ENCODE measurements at places on chromosomes 1 and 21.

DNA sequence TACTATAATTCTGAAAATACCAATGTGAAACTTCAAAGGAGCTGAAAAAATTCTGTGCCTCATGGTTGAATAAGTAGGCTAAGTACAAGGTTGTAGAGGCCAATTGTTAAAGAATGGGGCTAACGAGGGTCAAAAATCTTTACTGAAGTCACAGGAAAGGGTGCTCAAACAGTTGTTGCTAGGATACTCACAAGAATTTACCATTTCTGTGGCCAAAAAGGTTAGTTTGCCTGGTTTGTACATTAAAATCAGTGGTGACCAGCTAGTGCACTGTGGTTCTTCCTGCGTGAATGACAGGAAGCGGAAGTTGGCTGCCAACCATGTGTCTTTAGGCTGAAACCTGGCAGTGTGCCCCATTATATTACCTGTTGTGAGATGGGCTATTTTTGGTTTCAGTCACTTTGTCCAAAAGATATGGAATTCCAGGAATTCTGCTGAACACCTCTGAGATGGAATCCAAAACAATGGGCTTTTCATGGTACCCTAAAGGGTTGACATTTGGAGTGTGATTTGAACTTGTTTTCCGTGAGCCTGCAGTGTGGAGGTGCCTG is 13.5 kb downstream of the MAP3K21 start:
- no peak for DNase-seq

- DNase-seq: no peak
Measured at GRCh38 chr1:29525941-29526340, 289.6 kb downstream of the PTPRU start.

DNA sequence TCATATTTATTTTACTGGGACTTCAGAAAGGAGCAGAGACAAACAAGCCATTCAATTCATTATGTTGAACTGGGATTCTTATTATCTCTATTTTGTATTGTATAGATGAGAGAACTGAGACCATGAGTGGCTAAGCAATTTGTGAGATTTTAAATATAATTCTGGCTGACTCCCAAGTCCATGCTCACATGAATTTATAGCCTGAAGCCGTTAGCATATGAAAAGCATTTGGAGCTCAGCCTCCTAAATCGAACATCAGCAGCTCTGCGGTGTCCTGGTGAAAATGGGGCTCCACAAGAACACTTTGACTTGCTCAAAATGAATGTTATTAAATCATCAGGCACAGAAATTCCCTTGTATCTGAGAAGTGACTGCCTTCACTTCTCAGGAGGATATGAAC is 96.8 kb upstream of the DPT start:
- DNase-seq: no peak

- DNase-seq: no peak
Measured at GRCh38 chr1:184895086-184895485, 79.2 kb downstream of the NIBAN1 start.

DNA sequence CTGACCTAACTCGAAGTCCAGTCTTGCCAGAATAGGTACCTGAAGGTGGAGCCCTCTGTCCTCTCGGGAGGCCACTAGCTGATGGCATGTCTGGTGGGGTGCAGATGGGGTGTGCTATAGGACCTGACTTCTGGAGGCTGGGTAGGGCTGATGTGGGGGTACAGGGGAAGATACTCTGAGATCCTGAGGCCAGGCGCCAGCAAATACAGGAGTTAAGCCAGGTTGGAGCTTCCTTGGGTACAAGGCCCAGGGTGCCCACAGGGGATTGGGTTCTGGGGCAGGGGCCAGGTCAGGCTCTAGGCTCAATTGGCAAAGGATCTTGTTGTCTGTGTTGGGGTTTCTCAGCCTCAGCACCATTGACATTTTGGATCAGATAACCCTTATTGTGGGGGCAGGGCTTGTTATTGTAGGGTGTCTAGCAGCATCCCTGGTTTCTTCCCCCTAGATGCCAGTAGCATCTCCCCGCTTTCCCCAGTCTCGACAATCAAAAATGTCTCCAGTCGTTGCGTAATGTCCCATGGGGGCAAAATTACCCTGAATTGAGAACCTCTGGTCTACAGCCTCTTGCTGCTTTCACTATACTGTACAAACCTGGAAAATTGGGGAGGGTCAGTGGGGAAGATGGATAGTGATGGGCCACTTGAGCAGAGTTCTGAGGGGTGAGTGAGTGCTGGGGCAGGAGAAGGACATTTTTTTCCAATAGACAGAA is 9.2 kb downstream of the PTPRF start:
- no peak for DNase-seq

DNA sequence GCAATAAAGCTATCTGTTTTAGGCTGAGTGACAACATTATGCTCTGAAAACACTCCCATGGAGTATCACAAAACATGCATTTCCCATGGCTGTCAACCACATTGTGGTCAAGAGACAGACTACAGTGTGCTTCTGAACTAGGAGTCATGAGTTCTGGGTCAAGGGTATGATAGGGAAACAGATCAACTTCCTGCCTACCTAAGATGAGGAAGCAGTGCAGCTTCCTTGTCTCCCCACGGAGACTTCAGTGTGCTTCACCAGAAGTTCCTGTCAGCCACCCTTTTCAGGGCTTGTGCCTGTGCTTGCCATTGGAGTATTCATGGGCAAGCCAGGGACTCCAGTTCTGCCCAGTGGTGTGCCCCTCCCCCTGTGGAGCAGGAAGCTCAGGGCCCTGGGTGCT is 19.9 kb downstream of the LCE3E start:
- no peak for DNase-seq

GRCh38 chr21:31658053-31658452 is 1.4 kb upstream of the SOD1 start:
- no peak for DNase-seq

GRCh38 chr1:90952906-90953305 is 68.9 kb downstream of the ZNF644 start:
- no peak for DNase-seq

GRCh38 chr1:167587872-167588271 is 34.3 kb upstream of the CREG1 start:
- no peak for DNase-seq

DNA sequence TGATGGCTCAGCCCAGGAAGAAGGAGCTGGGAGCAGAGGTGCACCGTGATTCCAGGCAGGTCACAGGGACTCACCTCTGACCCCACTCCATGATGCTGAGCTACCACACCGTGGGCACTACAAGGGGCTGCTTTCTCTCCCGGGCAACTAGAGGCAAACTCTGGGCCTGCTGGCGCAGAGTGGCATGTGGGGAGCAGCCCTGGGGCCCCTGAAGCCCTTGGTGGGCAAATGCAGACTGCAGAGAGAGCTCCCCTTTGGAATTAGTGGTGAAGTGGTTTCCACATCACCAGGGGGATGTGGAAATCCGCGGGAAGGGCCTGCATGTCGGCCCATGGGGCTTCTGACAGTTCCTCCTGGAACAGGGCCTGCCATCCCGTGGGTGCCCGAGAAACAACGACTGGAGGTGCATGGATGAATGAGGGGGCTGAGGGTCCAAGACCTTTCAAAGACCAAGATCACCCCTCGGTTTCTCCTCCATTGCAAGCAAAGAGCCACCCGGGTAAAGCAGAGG is 11.8 kb upstream of the MMEL1 start:
- no peak for DNase-seq

- DNase-seq: no peak
Measured at GRCh38 chr1:229942501-229942900, 124.5 kb upstream of the GALNT2 start.

- DNase-seq: no peak
Measured at GRCh38 chr1:148166558-148167492, 14.7 kb upstream of the NBPF11 start.

GRCh38 chr1:199067483-199067882 is 428.6 kb downstream of the PTPRC start:
- no peak for DNase-seq

GRCh38 chr1:153617663-153618062 is 1.5 kb upstream of the S100A14 start:
- peak; percentile 23 for DNase-seq

DNA sequence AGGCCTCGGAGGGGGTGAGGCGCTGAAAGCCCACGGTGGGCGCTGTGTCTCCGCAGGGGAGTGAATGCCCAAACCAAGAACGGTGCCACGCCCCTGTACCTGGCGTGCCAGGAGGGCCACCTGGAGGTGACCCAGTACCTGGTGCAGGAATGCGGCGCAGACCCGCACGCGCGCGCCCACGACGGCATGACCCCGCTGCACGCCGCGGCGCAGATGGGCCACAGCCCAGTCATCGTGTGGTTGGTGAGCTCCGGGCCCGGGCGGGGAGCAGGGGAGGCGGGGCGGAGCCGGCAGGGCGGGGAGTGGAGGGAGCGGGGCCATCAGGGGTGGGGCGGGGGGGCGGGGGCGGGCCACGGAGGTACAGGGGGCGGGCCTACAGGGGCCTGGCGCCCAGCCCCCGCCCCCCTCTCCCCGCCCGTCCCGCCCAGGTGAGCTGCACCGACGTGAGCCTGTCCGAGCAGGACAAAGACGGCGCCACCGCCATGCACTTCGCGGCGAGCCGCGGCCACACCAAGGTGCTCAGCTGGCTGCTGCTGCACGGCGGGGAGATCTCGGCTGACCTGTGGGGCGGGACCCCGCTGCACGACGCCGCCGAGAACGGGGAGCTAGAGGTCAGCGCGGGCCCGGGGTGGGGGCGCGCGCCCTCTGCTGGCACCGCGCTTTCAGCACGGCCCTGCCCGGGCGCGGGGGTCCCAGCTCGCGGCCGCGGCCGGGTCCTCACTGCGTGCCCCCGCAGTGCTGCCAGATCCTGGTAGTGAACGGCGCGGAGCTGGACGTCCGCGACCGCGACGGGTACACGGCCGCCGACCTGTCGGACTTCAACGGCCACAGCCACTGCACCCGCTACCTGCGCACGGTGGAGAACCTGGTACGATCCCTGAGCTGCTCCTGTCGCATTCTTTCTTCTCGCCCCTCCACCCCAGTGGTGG is 15.9 kb downstream of the ESPN start:
- DNase-seq: peak; percentile 45

DNA sequence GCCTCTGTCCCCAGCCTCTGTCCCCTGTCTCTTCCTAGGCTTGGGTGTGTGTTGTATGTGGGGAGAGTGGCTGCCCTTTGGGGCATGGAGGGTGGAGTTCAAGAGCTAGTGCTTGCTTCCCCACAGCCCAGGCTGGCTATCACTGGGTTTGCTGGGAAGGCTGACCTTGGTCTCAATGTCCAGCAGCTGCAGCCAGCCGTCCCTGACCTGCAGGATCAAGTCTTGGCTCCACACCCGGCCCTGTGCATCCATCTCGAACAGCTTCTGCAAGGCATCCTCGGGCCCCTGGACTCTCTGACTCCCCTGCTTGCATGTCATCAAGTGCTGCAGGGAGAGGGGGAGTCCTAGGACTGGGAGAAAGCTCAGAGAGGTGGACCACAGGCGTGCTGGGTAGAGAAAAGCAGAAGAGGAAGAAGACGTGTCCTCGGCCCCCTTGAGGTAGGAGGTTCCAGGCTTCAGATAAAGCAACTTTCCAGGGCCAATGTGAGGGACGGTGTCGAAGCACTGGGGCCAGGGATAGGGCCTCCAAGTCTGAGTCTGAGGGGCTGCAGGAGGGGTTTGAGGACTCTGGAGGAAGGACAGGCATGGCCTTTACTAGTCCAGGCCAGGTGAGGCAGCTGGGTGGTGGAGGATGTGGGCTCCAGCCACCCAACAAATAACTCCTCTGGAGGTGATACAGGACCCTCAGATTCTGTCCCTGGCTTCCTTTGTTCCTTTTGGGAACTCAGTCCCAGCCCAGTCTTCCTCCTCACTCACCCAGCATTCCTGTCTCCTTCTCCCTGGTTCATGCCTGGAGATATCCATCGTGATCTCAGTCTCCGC is 4.0 kb downstream of the EPS8L3 start:
- no peak for DNase-seq

- DNase-seq: no peak
Measured at GRCh38 chr1:228378090-228378872, 28.4 kb downstream of the TRIM11 start.

GRCh38 chr1:90561911-90562310 is 155.2 kb downstream of the BARHL2 start:
- DNase-seq: no peak

DNA sequence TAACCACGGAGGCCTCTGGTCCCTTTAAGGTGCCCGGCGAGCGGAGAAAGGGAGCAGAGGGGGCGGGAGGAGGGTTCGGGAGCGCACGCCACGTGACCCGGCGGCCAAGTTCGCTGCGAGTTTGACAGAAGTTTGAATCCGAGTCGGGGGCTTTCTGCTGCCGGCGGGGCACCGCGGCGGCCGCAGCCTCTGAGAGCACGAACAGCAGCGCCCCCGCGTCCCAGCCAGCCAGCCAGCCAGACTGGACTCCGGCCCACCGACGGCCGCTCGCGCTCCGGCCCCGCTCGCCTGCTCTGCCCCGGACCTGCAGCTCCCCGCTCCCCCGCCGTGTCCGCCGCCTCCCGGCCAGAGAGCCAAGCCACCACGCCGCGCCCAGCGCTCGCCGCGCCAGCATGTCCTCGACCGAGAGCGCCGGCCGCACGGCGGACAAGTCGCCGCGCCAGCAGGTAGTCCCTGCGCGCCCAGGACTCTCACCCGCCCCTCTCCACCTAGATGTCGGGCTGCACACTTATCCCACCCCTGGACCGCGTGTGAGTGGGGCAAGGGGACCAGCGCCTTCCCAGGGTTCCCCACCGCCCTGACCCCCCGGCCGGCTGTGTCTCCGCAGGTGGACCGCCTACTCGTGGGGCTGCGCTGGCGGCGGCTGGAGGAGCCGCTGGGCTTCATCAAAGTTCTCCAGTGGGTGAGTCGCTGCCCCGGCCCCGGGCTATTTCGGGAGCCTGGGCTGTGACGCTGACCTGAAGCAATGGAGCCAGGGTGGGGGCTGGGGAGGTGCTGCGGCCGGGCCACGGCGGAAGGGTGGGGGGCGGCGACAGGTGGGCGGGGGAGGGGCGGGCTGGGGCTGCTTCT is at the start of gene SYPL2:
Gene SYPL2, plus strand, starts transcription at position 95 of the 849 bp plus-strand sequence. Its CDS starts 298 bp downstream, at position 393.
- no peak for DNase-seq

- no peak for DNase-seq
Measured at GRCh38 chr21:35168735-35169134, 119.6 kb upstream of the RUNX1 start.

DNA sequence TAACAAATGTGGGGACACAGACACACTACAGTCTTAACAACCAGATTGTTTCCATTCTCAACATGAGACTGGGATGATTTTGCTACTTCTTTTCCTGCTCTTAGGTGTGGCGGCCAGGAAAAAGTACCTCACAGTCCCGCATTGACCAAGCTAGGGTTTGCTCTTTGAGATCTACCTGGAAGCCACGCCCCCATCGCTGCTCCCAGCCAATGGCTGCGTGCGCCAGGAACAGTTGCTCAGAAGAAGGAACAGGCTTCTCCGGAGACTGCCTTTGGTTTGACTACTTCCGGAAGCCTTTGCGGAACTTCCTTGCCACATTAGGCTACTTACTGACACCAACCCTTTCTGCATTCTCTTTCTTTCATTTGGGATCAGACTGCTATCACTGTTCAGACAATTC is 44.2 kb upstream of the PLD5 start:
- DNase-seq: no peak

GRCh38 chr1:3103967-3104677 is 35.1 kb downstream of the PRDM16 start:
- DNase-seq: no peak

GRCh38 chr1:36824390-36824861 is 209.9 kb downstream of the GRIK3 start:
- DNase-seq: no peak

All from activated naive CD8-positive, alpha-beta T cell treated with anti-CD3 and anti-CD28 coated beads, Interleukin-2, amount 50 U/mL, for 16 hours (primary cell).